NCI-H524 treated with DMSO at 0.1 percent for 48 hours (cell line): ENCODE measurements at places on chromosomes 2 and 18.

DNA sequence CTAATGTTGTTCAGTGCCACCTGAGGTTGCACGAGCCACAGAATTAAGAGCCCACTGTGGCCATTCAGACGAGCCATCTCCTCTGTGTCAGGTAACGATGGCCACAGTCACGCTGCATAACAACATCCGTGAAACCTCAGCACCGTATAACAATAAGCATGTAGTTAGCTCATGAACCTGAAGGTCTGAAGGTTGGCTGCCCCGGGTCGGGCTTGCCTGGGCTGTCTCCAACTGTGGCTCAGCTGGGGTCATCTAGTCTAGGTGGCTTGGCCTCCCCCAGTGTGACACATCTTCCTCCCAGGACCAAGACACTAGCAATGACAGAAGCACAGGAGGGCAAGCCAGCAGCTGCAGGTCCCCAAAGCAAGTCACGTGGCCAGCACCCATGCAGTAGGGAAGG, 258.0 kb downstream of the GLI2 start:
- no peak for DNase-seq

DNA sequence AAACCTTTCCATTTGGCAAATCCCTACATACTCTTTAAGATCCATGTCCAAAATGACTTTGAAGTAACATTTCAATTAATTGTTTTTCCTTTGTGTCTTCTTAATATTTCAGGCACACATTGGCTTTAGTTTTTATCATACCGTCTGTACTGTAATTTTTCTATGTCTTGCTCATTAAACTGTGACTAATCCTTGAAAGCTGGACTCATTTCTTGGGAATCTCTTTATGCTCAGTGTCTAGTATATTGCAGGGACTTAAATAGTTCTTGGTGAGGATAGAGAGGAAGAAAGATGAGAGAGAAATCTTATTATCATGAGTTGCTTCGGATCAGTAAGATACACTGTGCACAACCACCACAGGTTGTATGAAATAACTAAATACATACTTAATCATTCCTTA, 448.3 kb upstream of the ST6GAL2 start:
- DNase-seq, result peak; percentile 6

GRCh38 chr2:3492951-3493614, 26.2 kb downstream of the ADI1 start:
- DNase-seq, result no peak

DNA sequence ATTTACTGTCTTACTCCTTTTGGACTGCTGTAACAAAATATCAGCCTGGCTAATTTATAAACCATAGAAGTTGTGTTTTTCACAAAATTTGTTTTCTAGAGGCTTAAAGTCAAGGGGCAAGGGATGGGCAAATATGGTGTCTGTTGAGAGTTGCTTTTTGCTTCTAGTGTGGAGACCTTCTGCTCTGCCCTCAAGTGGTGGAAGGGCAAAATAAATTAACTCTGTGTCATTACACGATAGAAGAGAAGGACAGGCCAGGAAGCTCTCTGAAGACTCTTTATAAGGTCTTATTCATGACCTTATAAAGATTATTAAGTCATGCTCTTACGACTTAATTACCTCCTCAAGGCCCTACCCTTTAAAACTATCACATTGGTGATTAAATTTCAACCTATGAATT, 181.2 kb upstream of the LRATD1 start:
- no peak for DNase-seq

DNA sequence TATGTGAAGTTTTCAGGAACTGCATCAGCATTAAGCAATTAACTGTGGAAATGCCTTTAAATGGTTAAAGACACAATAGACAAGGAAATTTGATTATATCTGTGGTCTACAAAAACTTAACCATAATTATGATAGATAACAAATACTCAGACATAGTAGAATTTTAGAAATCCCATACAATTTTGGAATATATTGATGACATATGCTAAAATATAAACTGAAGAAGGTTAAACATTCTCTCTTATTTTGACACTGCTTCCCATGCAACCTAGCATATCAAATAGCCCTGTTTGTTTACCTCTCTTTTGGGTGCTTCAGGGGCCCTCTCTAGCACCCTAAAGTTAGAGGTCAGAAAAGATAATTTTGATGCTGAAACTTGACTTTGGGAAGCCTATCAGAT, 1274.8 kb upstream of the SLC39A10 start:
- DNase-seq, result no peak

- no peak for DNase-seq
Observed at GRCh38 chr2:69272803-69273471, 114.1 kb downstream of the GFPT1 start.

DNA sequence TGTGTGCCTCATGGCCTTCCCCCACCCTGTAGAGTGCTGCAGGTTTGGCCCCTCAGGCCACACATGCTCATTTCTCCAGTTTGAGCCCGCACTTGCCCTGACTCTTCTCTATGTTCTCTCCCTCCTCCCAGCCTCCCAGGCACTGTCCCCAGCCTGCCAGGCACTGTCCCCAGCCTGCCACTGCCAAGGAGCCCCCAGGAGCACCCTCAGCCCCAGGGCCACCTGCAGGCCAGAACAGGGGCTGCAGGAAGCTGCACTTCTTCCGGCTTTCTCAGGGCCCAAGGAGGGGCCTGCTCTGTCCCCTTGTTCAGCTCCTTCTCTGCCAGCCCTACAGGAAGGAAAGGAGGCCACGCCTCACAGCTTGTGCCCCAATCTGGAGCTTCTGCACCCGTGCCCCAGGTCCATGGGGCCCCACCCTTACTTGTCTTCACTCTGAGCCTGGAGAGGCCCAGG, 31.6 kb downstream of the CYP26B1 start:
- DNase-seq, result no peak

GRCh38 chr18:13214609-13215008, 4.0 kb upstream of the LDLRAD4 start:
- DNase-seq, result no peak

- no peak for DNase-seq
Observed at GRCh38 chr2:157194844-157195243, 62.7 kb upstream of the GALNT5 start.

GRCh38 chr18:13580351-13580750, 146.0 kb downstream of the FAM210A start:
- DNase-seq, result no peak

DNA sequence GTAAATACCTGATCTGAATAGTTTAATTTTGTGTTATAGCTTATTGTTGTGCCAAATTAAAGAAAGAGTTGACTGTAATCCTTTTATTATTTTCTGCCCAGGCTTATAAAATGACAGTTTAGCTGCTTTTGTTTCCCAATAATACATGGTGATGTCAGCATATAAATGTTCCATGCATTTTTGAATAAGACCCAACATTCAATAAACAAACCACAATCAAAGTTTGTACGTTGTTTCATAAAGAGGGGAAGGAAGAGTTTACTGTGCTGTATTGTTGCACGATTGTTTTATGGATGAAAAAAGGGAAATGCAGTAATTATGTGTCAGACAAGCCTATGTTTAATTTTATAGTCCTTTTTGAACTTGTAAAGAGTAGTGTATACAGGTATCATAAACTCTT, 177.2 kb upstream of the SCN7A start:
- DNase-seq, result no peak

DNA sequence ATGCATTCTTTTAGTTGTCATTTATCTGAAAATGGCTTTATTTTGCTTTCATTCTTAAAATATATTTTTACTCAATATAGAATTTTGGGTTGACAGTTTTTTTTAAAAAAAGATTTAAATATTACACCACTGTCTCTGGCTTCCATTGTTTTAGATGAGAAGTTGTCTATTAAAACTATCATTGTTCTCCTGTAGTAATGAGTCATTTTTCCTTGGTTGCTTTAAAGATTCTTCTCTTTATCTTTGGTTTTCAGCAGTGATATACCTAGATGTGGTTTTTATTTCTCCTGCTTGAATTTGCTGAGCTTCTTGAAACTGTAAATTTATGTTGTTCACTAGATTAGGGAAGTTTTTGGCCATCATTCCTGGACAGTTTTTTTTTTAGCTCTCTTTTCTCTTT, 26.7 kb upstream of the DLX2 start:
- no peak for DNase-seq

- no peak for DNase-seq
Observed at GRCh38 chr2:100205174-100205573, 62.8 kb upstream of the AFF3 start.

DNA sequence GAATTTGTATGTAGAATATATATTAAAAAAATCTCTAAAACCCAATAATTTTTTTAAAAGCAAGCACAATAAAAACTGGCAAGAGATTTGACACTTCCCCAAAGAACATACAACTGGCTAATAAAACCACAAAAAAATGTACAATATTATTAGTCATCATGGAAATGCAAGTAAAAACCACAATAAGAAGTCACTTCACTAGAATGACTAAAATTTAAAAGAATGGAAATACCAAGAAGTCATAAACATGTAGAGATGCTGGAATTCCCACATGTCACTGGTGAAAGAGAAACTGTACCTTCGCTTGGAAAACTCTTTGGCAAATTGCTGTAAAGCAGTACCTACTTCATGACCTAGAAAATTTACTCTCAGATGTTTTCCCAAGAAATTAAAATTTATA, 43.4 kb upstream of the KYNU start:
- DNase-seq, result no peak

GRCh38 chr2:3110555-3110954, 267.1 kb downstream of the EIPR1 start:
- no peak for DNase-seq

GRCh38 chr2:164693390-164693789, 72.1 kb upstream of the GRB14 start:
- DNase-seq, result no peak

GRCh38 chr2:205745661-205746419, 63.5 kb downstream of the NRP2 start:
- DNase-seq, result no peak

DNA sequence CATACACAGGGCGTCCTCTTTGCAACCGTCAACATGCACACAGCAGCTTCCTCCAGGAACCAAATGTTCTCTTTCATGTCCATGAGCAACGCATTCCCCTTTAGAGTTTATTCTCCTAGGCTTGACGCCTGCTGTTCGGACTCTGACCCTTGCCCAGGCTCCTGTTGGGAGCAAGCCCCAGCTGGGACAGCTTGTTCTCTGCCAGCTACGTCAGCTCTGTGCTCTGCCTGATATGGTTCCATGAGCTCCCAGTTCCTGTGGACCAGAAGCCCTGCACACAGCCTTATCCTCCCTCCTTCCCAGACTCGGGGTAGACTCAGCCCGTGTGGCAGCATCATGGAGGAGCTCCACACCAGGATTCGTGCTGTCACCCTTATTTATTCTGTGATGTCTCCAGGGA, 253.1 kb upstream of the PXDN start:
- no peak for DNase-seq

GRCh38 chr2:163345795-163346573, 389.8 kb downstream of the FIGN start:
- DNase-seq, result peak; percentile 10

DNA sequence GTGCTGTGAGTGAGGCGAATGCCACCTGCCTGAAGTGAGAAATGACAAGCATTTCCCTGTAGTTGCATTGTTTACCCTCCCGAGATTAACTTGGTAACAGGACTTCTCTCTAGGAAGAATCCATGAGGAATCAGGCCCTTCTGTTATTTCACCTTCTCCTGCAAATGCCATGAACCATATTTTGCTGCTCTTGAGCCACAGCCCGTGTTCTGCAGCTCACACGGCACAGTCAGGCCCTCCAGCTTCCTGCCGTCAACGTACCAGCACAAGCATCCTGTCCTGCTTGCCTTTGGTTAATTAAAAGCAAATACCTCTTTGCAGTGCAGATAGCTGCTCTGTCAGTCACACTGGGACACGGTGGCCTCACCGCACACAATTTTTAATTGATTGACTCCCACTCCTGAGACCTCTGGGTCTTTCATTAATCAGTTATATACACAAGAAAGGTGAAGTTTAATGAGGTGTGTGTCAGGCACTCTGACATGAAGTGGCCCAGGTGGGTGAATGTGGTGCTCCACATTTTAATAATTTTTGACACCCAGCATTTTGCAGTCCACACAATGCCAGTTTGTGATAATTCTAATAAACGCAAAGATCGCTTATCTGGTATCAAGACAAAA, 95.3 kb upstream of the ASB18 start:
- DNase-seq, result no peak

DNA sequence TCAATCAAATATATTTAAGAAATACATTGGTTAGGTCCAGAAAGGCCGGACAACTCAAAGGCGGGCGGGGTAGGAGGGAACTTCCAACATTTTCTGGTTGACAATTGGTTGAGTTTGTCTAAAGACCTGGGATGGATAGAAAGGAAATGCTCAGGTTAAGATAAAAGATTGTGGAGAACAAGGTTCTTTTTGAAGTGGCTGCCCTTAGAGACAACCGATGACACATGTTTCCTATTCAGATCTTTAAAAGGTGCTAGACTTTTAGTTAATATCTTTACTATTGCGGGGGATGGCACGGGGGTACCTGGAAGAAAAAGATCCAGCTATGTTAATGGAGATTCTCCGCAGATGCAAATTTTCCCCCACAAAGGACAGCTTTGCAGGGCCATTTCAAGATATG, 10.0 kb upstream of the AP1S3 start:
- no peak for DNase-seq

GRCh38 chr2:45857275-45857609, 205.8 kb downstream of the PRKCE start:
- no peak for DNase-seq

DNA sequence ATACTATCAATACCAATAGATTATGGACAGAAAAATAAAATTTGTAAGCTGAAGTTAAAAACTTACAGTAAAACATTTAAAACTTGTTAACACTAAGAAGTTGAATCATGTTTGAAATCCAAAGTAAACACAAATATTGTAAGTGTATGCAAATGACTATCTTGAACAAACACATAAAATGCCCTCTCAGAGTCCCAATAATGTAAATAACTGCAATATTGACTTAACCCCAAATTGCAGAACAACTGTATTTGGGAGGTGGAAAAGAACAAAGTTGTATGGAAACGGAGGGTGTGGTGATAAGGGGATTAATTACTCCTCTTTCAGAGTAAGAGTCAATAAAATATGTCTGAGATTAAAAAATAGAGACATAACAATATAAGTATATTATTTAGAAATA, 140.0 kb upstream of the NOL4 start:
- no peak for DNase-seq

- DNase-seq, result no peak
Observed at GRCh38 chr2:1744446-1745170, at the start of gene PXDN. Gene PXDN (minus strand): TSS chr2:1744515. CDS start chr2:1744455, 60 bp downstream.

GRCh38 chr2:227473122-227473461, 1.1 kb downstream of the AGFG1 start:
- DNase-seq, result peak; percentile 68

- DNase-seq, result no peak
Observed at GRCh38 chr2:149355716-149356422, 25.5 kb downstream of the LYPD6 start.

DNA sequence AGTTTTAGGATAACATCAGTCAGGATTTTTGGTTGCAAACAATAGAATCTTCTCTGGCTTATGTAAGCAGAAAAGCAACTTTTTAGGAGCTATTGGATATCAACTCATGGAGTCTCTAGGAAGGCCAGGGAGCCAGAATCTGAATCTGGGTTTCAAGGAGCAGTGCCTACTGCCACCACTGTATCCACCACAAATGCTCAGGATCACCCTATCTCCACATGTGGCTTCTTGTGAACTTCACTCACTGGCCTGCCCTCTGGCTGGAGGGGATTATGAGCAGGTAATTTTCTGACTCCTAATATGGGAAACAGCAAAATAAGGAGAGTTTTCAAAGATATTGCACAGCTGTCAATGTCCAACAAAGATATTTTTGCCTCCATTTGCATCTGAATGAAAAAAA, 142.9 kb downstream of the PKP4 start:
- no peak for DNase-seq
